Left ventricle myocardium inferior (tissue), 1 donor: ENCODE measurements at places on chromosomes 6 and 20. TPM values are rescaled to one million over a fixed set of nuclear protein-coding genes. Genes with fewer than 3 reads are reported as not detected.

- no peak for DNase-seq
Measured at GRCh38 chr20:43665466-43666176, 1.3 kb upstream of the MYBL2 start.

GRCh38 chr20:39941245-39941644, 747.8 kb downstream of the MAFB start:
- DNase-seq: no peak

DNA sequence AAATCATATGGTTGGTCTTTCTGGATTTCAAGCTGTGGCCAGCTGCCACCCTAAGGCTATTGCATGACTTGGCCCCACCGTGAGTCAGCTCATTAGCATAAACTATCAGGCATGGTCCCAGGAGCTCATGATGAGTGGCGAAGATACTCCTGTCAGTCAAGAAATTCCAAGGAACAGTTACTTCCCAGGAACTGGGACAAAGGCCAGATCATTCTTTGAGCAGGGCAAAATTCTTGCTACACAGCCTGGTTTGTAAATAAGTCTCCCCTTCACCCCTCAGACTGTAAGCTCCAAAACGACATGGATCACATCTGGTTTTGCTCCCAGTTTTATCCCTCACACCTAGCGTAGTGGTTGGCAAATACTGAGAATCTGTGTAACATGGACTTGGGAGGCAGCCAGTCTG, 33.0 kb upstream of the KIAA1586 start:
- DNase-seq: no peak

- DNase-seq: no peak
Measured at GRCh38 chr6:36033935-36034334, 6.3 kb downstream of the MAPK14 start.

The DNAAF9 gene
- total RNA-seq: 26.2 TPM

DNA sequence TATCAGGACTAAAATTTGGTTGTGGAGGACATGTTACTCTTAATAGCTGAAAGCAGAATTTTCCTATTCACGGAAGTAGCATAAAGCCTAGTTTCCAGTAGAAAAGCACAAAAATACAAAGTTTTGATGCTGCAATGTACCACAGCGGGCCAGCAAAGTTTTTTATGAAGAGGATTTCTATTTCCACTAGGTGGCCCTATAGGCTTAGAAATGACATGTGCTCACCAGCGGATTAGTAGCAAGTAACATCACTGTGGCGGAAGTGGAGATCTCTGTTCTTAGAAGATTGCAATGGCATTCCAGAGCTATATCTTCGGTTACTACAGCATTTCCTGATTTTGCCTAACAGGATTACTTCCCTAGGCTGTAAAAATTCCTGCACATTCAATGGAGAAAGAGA, 1219.0 kb upstream of the EYS start:
- no peak for DNase-seq

DNA sequence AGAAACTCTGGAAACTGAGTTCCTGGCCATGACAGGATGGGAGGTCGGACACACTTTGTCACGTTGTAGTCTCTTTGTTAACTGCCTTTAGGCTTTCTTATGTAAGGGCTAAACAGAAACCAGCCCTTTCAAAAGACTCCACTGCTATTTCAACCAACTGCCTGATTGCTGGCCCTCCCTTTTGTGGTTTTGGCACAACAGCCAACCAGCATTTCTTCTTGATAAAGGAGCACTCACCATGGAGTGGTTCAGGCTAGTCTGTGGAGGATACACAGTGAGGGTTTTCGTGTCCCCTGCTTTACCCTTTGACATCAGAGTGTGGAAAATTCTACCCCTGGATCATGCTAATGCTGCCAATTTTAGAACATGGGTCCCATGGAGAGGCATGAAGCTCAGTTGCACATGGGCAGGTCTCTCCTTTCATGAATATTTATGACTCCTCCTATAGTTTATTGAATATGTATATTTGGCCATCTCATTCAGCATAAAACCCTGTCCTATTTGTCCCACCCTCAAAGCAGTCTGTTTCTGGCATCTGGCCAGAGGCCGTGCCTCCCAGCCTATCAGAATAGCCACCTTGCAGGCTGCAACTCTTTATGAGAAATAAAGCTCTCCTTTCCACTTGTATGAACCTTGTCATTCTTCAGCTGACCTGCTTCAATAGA, 148.3 kb downstream of the HS3ST5 start:
- DNase-seq: no peak

DNA sequence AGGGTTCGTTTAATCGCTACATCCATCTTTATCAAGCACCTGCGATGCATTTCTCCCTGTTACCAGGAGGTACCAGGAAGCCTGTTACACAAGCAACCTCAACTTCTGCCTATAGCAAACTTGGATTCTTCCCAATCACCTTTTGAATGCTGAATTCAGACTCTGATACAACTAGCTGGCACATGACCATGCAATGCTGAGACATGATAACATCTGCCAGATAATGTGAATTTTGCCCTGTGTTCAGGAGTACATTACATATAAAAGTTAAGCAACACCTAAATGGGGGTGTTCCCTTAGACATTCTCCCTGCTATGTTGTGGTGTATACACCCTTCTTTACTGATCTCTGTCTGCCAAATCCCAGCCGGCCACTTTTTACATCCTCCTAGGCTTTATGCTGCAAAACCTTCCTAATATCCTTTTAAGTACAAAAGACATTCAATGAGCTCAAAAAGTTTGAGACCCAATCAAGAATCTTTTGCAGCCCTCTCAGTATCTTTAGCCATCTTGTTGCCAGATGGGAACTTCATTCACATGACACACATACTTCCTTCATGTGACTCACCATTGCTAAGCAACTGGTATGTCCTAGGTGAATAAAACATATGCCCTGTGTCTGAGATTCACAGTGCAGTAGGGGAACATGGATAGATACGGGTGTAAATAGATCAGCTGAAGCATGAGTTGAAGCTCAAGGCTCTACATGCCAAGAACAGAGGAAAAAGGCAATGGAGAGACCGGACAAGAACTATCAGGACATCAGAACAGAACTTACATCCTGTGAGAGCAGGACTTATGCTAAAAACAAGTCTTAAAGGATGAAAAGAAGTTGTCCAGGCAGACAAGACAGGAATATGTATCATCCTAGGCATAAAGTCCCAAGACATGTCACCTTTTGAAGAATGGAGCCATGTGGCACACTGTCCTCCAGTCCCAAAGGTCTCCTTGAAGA, 84.3 kb downstream of the ZHX3 start:
- DNase-seq: no peak

DNA sequence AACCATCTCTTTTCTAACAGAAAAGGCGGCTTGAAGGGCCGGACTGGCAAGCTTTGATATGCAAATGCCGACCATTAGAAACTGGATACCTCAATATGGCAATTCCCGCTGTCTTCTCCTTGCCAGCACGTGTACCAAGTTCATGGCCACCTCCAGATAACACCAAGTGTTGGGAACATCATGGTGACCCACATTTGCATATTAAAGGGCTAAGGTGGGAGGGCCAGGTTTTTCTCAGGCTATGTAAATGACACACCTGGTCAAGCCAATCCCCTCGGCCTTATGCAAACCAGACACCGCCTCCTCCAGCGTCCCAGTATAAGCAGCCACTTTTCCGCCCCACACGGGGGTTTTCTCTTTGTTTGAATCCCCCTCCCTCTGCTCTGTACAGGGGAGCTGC, 110.7 kb downstream of the DACT2 start:
- DNase-seq: no peak

- no peak for DNase-seq
Measured at GRCh38 chr6:154736618-154737259, 3.5 kb downstream of the SCAF8 start.

- no peak for DNase-seq
Measured at GRCh38 chr6:11711003-11711983, 67.3 kb downstream of the ADTRP start.

DNA sequence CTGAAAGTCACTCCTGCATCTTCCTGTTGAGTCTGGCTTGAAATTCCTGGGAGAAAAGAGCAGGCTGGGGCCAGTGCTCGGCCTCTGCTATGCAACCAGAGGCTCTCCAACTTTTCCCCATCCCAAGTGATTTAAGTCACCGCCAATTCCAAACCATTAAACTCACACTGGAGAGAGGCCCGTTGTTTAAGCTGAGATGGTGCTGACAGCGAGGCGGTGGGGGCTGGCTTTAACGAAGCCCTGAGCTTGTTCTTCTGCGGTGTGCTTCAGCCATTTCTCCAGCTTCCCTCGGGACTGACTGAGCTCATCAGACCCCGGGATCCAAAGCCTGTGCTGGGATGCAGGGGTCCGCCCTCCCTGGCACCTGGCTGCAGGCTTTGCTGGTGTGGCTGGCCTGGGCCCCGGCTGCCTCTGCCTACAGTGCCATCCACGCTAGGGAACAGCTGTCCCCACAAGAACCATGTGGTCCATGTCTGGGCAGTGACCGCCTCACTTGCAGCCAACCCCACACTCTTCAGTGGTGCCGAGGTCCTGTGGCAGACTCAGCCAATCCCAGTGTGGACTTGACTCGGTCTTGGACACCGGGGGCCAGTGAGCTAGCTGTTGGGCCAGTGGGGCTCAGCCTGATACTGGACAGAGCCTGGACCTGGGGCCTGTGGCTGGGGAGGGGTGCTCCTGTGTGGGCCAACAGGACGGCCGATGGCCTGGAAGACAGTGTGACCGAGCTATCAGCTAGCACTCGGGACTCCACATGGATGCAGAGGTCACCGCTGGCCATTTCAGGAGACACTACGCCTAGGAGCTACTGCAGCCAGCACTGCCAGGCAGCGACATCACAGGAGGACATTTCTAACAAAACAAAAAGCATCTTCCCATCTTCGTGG, 21.2 kb downstream of the RAMACL start:
- peak; percentile 69 for DNase-seq

The LAMP5 gene
- total RNA-seq: not detected

- DNase-seq: peak; percentile 60
Measured at GRCh38 chr6:170290296-170291128, at the start of gene DLL1. DLL1 (minus strand) TSS chr6:170291078; CDS start chr6:170290139, 939 bp downstream.

DNA sequence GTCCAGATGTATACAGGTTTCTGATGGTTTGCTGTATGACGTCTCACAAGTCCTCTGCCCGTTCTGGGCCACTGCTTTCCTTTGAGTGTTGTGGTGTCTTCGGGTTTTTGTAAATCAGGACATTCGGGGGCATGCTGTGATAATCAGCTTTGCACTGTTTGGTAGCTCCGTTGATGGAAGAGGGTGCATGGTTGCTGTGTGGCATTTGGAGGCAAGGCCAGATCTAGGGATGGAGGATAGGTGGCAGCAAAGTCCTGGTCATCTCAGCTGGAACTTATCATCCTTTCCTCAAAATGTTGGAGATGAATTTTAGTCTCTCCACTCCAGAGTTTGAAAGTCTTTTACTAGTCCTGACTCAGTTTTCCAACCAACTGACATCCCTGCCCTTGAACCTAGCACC, 91.0 kb downstream of the SCP2D1 start:
- no peak for DNase-seq

GRCh38 chr6:13419422-13420195, 67.8 kb downstream of the GFOD1 start:
- no peak for DNase-seq
